ENCODE measurements at places on chromosomes 12 and 14.

DNA sequence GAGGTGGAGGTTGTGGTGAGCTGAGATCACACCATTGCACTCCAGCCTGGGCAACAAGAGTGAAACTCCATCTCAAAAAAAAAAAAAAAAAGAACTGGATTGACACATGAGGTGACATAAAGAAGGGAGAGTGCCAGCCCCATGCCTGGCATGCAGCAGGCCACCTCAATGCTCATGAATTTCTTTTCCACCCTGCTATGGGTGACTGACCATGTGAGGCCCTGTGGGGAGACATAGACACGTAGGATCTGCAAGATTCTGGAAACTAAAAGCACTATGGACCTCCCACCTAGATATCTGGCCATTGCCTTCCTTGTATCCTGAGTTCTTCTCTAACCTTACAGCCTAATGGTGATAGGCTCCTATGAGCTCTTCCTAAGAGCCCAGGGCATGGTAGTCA is 5.6 kb upstream of the ACTN1 start:
- H3K4me1 ChIP-seq: peaks cover 13% of the 10 kb centered on the region
- no peak overlapping the region for H3K27ac ChIP-seq
- H3K36me3 ChIP-seq: no peaks in the 10 kb centered on the region
- no peak for DNase-seq
- H3K4me3 ChIP-seq: no peak overlapping the region

DNA sequence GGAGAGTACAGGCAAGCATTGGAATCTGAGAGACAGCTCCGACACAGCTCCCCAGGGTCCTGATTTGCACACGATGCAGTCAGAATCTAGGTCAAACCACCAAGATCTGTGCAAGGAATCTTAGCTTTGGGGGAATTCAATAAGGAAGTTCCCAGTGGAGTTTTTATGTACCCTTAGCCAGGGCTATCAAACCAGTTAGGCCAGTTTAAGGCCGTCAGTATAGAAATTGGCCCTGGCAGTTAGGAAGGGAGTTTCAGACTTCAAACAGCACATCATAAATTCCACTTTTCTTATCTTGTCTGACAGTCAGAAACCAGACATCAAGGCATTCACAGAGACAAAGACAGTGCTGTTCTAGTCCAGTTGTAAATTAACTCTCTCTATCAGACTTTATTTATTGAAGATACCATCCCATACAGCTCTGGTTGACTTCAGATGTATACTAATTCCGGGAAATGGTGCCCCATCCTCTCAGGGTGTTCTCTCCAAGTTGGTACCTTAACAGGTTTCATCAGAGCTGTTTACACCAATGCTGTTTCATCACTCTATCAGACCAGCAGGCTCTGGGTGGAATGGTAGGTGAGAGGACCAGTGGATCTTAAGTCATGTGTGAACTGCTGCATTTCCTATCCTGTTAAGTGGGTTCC is 157.5 kb upstream of the ATF7IP start:
- H3K27ac ChIP-seq: peak overlapping the region; percentile 71
- no peaks in the 10 kb centered on the region for H3K27me3 ChIP-seq
- H3K4me3 ChIP-seq: no peak overlapping the region

DNA sequence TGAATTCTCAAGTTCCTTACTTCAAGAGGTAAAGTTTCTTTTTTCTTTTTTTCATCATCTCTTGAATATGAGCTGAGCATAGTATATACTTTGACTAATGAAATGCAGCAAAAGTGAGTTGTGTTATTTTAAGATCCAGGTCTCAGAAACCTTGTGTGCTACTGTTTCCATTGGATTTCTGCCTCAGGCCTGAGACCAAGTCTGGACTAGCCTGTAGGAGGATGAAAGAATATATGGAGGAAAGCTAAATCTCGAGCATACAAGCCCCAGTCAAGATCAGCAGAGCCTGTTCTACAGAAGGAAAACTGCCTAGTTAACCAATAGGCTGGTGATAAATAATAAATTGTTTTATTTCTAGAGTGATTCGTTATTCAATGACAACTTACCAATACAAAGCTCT is 652.5 kb downstream of the C12orf50 start:
- no peaks in the 10 kb centered on the region for H3K4me1 ChIP-seq
- no peaks in the 10 kb centered on the region for H3K27me3 ChIP-seq
- no peak overlapping the region for H3K4me3 ChIP-seq
- H3K27ac ChIP-seq: no peak overlapping the region
- no peak for DNase-seq

DNA sequence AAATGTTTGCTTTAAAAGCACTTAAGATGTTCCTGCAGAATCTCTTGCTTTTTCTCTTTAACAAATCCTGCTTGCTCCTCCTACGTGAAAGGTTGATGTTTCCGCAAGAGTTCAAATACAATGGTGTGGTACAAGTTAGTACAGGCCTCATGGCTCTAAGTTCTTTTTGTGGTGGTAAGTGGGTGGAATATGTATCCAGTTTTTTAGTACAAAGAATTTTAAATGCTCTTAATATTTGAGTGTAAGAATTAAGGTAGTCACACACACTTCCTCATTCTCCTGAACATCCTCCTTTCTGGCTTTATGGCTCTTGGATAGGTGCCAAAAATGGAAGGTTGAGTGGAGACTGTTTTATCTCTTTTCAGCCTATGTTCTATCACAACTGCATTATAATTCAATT is 1.8 kb downstream of the OTOGL start:
- peaks cover 2% of the 10 kb centered on the region for H3K27me3 ChIP-seq
- no peak overlapping the region for H3K27ac ChIP-seq
- H3K4me3 ChIP-seq: no peak overlapping the region
- no peak for DNase-seq
